ENCODE measurements at places on chromosomes 6 and 20.

DNA sequence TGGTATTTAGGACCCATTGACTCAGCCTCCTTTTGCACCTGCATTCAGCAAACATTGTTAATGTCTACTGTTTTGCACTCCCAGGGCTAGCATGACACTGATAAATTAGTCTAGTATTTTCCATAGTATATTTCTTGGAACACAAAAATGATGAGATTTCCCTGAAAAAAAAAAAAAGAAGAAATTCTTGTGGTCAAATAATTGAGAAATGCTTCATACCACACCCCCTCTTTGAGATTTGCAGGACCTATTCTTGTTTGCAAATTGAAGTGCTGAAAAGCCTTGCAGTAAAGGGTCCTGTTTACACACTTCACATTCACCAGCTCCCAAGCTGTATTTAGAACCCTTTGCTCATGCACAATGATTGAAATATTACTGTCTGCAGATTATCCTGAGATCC is 36.3 kb upstream of the CLIC5 start:
- H3K4me1 ChIP-seq: no peaks in the 10 kb centered on the region
- no peak overlapping the region for H3K4me3 ChIP-seq
- no peak overlapping the region for H3K27ac ChIP-seq
- no peaks in the 10 kb centered on the region for H3K36me3 ChIP-seq
- no peaks in the 10 kb centered on the region for H3K27me3 ChIP-seq

- no peaks in the 10 kb centered on the region for H3K4me1 ChIP-seq
- no peaks in the 10 kb centered on the region for H3K27me3 ChIP-seq
- H3K27ac ChIP-seq: no peak overlapping the region
- H3K4me3 ChIP-seq: no peak overlapping the region
- peaks cover 2% of the 10 kb centered on the region for H3K36me3 ChIP-seq
These were observed 48.1 kb downstream of the PSMG4 start for GRCh38 chr6:3306848-3307247.

DNA sequence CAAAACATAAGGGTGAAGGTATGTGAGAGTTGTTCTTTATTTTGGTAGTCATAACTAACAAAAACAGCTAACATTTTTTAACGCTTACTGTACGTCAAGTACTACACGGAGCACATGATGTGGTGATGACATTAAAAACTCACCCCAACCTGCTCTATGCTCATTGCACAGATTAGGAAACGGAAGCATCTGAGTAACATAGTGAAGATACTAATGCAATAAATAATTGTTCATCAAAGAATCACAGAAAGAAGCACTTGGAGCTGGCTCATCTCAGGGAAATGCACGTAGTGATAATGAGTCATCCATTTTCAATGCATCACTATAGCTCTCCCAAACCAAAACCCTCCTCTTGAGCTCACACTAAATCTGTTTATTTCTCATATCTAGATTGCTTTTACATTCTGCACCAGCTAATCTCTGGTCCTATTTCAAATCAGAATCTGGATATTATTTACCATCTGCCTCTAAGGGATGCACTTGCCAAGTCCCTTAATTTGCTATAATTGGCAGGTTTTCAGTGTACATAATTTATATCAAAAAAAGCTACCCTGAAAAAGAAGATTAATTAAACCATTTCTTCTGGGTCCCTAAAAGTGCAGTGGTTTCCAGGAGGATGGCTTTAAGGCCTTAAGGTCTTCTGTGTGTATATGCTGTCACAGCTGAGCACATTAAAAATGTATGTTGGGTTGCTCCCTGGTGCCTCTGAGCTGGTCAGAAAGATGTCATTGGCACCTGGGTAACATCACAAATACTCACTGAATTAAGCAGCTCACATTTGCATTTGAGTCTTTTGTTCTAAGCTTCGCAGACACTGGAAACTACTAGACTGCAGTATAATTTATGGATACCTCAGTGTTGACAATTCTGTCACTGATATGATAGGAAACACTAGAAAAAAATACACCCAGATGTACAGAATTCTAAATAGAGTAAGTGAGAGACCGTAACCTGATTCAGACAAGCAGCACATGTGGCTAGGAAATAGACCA is 677.4 kb upstream of the CITED2 start:
- DNase-seq: no peak
- no peaks in the 10 kb centered on the region for H3K4me1 ChIP-seq
- H3K36me3 ChIP-seq: no peaks in the 10 kb centered on the region
- H3K4me3 ChIP-seq: no peak overlapping the region
- H3K27me3 ChIP-seq: no peaks in the 10 kb centered on the region

- H3K27me3 ChIP-seq: no peaks in the 10 kb centered on the region
- H3K27ac ChIP-seq: no peak overlapping the region
- no peak for DNase-seq
- H3K4me3 ChIP-seq: no peak overlapping the region
- no peaks in the 10 kb centered on the region for H3K4me1 ChIP-seq
These were observed 102.3 kb upstream of the SULF2 start for GRCh38 chr20:47887477-47888080.

DNA sequence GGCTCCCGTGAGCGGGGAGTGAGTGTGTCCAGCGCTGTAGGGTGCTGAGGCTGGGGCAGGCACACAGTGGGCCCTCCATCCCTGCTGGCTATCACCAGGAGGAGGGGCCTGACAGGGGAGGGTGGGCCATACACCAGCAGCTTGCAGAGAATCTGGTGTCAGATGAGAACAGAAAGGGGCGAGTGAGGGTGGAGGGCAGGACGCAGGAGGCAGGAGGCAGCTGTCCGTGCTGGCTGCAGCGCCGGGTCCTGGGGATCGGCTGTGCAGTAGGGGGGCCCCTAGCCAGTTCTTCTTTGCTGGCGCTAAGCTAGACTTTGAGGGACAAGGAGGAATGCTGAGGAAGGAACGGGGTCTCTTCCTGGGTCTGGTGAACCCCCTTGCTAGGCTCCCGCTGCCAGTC is 1.6 kb upstream of the CABLES2 start:
- no peak for DNase-seq
- no peaks in the 10 kb centered on the region for H3K27me3 ChIP-seq
- H3K27ac ChIP-seq: no peak overlapping the region
- peaks cover 46% of the 10 kb centered on the region for H3K4me1 ChIP-seq
- no peaks in the 10 kb centered on the region for H3K36me3 ChIP-seq
- H3K4me3 ChIP-seq: no peak overlapping the region

DNA sequence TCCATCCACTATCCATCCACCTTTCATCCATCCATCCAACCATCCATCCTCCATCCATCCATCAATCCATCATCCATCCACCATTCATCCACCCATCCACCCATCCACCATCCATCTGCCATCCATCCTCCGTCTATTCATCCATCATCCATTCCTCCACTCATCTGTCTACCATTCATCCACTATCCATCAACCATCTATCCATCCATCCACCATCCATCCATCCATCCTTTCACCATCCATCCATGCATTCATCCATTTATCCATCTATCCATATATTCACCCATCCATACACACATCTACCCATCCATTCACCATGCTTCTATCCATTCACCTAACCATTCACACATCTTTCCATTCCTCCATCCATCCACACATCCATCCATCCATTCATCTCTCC is 207.0 kb upstream of the CDH4 start:
- H3K27ac ChIP-seq: no peak overlapping the region
- no peak for DNase-seq
- H3K4me3 ChIP-seq: no peak overlapping the region
- no peaks in the 10 kb centered on the region for H3K4me1 ChIP-seq

Data from T-cell (primary cell).